Right ventricle myocardium superior (tissue), 1 donor: ENCODE measurements at places on chromosomes 1 and 21. TPM values are rescaled to one million over a fixed set of nuclear protein-coding genes. Genes with fewer than 3 reads are reported as not detected.

Gene CELA2B
- not detected for total RNA-seq

Gene SESN2
- 2.6 TPM for total RNA-seq

- DNase-seq, result no peak
Measured at GRCh38 chr1:40379785-40380452, 6.4 kb downstream of the SMAP2 start.

DNA sequence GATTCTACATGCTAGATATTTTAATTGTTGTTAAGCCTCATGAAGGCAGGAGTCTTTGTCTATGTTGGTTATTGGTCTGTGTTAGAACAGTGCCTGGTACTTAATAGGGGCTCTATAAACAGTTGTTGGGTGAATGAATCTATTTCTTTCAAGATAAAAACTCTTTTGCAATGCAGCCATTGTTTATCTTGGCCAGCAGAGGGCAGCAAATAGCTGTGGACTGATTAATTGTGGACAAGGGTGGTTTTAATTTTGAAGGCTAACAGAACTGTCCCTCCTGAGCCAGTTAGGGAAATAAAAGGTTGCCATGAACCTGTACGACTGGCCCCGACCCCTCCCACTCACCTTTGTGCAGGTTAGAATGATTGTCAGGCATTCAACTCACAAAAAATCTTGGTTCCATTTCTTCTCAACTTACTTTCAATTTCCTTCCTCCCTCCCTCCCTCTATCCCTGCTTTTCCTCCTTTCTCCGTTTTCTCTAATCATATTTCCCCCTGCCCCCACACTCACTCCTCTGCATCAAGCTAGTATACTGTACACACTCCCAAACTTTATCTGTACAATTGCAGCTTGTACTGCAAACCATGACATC is 66.3 kb upstream of the DIRAS3 start:
- no peak for DNase-seq

GRCh38 chr1:229254910-229255541 is 15.9 kb upstream of the RAB4A start:
- no peak for DNase-seq
